ENCODE measurements at places on chromosomes 12 and 14.

DNA sequence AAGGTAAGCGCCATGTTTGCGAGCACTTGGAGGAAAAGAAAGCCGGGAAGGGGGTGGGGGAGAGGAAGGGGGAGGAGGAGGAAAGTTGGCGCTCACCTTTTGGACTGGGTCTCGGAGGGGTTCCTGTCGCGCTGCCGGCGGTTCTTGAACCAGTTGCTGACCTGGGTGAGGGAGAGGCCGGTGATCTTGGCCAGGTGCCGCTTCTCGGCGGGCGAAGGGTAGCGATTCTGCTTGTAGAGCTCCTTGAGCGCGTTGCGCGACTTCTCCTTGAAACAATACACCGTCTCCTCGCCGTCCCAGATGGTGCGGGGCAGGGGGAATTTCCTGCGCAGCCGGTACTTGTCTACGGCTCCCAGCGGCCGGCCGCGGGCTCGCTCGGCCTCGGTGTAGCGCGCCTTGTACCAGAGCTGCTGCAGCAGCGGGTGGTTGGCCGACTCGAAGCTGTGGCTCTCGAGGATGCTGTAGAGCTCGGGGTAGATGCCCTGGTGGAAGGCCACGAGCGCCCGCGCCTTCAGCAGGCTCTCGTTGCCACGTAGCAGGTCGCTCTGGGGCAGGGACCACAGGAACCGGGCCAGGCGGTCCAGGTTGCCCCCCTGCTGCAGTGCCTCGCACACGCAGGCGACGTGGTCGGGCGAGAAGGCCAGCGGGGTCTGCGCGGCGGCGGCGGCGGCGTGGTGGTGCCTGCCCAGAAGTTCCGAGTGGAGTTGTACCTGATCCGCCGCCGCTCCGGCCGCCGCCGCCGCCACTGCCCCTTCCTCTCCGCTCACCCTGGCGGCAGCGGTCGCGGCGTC lies 840 bp downstream of the SIX4 start:
- peaks cover 24% of the 10 kb centered on the region for H3K4me1 ChIP-seq
- H3K27me3 ChIP-seq = peaks cover 74% of the 10 kb centered on the region

GRCh38 chr14:95460647-95461478 lies 55.6 kb downstream of the SYNE3 start:
- H3K27ac ChIP-seq = no peak overlapping the region
- peaks cover 52% of the 10 kb centered on the region for H3K36me3 ChIP-seq
- peaks cover 34% of the 10 kb centered on the region for H3K4me1 ChIP-seq
- no peak for DNase-seq
- no peaks in the 10 kb centered on the region for H3K27me3 ChIP-seq
- H3K4me3 ChIP-seq = no peak overlapping the region

- no peaks in the 10 kb centered on the region for H3K36me3 ChIP-seq
- no peak for DNase-seq
- no peak overlapping the region for H3K27ac ChIP-seq
Measured at GRCh38 chr14:21313512-21313911, 33.6 kb downstream of the RPGRIP1 start.

DNA sequence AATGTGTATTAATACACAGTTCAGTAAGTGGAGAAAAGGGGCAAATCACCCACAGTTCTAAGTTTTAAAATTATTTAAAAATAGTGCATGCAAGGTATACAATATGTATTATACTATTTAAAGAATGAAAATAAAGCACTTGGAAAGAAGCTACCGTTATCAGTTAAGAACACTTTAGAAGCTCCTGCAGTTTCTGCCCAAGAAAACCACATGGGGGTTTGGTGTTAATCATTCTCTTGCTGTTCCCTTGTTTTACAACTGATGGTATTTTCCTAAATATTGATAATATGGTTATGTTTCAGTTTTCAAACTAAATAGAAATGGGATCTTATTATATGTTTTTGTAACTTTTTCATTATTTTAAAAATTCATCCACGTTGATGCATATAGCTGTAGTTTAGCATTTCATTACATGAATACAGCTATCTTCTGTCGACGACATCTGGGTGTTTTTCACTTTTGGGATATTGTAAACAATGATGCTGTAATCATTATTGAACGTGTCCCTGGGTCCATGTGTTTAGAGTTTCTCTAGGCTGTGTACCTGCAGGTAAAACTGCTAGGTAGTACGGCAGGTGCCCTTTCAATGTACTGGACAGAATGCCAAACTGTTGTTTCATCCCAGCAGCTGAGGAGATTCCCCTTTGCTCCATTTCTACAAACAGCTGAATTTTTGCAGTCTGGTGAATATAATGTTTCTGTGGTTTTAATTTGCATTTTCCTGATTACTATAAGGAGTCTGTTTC lies 64.1 kb downstream of the APPL2 start:
- DNase-seq = no peak
- H3K27me3 ChIP-seq = no peaks in the 10 kb centered on the region
- H3K27ac ChIP-seq = no peak overlapping the region
- H3K4me3 ChIP-seq = no peak overlapping the region
- peaks cover 44% of the 10 kb centered on the region for H3K36me3 ChIP-seq

DNA sequence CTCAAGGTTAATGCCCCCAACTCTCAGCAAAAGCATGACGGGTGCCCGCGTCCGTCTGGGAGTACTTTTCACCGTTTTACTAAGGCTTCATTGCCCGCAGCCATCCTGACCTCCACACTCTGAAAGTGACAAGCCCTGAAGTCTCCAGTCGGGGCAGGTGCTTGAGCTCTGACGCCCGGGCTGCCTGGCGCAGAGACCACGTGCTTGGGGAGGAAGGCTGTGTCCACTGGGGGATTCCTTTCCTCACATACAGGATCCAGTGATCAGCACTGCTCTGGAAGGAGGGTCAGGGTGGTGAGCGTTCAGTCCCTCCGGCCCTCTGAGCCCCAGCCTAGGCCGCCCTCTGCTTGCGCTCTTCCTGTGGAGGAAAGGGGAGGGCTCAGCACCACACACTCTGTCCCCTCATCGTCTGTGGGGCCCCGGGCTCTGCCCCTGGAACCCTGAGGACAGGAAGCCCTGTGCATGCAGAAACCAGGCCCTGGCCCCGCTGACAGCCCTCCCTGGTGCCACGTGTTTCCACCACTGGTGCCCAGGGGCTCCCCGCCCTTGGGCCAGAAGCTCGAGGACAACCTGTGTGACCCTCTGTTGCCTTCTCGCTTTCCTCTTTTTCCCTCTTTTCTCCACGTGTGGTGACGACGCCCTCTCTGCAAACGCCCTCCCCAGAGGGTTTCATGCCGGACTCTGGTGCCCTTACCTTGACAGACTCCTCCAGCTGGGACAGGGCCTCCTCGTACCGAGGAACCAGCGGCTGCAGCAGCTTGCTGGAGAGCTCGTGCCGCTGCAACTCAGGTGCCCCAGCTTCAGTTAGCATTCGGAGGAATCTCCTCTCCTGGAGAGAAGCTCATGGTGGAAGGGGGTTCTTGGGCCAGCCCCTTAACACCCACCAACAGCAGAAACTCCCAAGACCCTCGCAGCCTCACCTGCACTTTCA lies 4.9 kb downstream of the DDX51 start:
- H3K27ac ChIP-seq = no peak overlapping the region
- H3K36me3 ChIP-seq = peaks cover 38% of the 10 kb centered on the region
- no peak overlapping the region for H3K4me3 ChIP-seq
- peaks cover 1% of the 10 kb centered on the region for H3K27me3 ChIP-seq
- H3K4me1 ChIP-seq = peaks cover 9% of the 10 kb centered on the region
- DNase-seq = no peak

DNA sequence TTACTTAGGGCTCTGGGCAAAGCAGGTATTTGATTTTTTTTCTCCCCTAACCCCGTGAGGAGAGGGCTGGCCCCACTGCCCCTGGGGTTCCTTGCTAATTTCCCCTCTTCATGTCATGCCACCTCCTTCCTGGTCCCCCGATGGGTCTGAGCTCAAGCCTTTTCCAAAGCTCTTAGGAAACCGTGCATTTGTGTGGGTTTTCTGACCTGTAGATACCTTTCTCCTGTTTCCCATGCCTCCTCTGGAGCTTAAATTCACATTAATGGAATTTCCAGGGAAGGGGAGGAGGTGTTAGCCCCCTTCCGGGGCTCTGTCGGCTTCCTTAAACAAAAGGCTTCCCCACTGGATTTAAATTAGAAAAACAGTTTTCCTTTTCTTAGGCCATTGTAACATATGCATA lies 12.6 kb downstream of the SFSWAP start:
- DNase-seq = no peak
- H3K36me3 ChIP-seq = peaks cover 71% of the 10 kb centered on the region
- H3K27ac ChIP-seq = no peak overlapping the region
- no peaks in the 10 kb centered on the region for H3K27me3 ChIP-seq
- H3K4me3 ChIP-seq = no peak overlapping the region
